ENCODE measurements at places on chromosomes 16 and 17. TPM values are rescaled to one million over a fixed set of nuclear protein-coding genes. Genes with fewer than 3 reads are reported as not detected.
A peak's percentile ranks its signal among the peaks of the same experiment; 100 is the strongest.

GRCh38 chr16:54817432-54817831, 113.2 kb upstream of the IRX5 start:
- no peak for DNase-seq

DNA sequence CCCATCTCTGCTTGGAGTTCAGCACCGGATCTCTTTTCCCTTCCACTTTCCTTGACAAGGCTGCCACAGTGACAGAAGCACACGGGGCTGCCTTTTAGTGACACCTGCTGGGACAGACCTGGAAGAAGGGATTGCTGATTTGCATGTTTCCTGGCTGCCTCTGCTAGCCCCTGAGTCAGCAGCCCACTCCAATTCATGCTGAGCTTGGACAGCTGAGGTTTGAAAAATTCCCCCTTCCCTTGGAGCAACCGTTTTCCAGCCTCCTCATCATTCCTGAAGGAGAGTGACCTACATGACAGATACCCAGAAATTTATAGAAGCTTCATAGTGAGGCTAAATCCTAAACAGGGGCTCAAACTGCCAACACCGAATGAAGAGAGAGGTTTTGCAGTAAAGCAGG, 18.8 kb upstream of the RBL2 start:
- no peak for DNase-seq

GRCh38 chr17:81314398-81315081, 19.4 kb upstream of the SLC38A10 start:
- DNase-seq, result no peak

DNA sequence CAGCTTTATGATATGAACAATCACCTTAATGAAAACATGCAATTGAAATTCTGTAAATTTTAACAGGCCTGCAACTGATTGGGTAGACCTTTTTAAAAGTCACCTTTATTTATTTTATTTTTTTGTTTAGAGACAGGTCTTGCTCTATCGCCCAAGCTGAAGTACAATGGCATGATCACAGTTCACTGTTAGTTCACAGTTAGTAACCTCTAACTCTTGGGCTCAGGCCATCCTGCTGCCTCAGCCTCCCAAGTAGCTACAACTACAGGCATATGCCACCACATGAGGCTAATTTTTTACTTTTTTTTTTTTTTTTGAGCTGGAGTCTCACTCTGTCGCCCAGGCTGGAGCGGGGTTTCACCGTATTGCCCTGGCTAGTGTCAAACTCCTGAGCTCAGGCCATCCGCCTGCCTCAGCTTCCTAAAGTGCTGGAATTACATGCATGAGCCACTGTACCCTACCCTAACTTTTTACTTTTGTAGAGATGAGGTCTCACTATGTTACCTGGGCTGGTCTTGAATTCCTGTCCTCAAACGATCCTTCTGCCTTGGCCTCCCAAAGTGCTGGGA, 28.0 kb downstream of the AP1G1 start:
- no peak for DNase-seq

- DNase-seq, result no peak
Measured at GRCh38 chr16:90019543-90020259, 445 bp upstream of the DBNDD1 start.

- DNase-seq, result no peak
Measured at GRCh38 chr17:17325816-17326215, 22.6 kb downstream of the NT5M start.

DNA sequence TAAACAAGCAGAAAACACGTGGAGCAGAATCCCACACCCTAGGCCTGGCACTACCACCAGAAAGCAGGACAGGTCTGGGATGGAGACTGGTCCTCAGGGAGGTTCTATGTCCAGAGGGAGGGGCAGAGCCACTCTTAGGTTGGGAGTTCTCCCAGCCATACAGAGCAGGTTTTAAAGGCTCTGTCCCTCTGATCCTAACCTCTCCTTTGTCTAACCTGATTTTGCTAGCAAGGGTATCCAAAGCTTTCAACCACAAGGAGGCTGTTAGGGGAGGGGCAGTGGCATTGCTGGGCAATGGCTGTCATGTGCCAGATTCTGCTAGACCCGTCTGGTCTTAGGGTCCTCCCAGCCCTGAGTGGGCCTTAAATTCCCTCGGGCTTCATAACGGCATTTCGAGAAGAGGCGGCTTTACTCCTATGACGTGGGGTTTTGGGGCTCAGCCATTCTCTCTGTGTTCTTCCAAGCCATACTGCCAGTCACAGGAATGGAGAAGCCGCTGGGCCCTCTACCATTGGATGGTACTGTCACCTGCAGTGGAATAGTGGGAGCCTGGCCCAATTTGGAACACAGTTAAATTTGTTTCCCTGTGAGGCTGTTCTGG, 5.7 kb downstream of the TPPP3 start:
- DNase-seq, result no peak

DNA sequence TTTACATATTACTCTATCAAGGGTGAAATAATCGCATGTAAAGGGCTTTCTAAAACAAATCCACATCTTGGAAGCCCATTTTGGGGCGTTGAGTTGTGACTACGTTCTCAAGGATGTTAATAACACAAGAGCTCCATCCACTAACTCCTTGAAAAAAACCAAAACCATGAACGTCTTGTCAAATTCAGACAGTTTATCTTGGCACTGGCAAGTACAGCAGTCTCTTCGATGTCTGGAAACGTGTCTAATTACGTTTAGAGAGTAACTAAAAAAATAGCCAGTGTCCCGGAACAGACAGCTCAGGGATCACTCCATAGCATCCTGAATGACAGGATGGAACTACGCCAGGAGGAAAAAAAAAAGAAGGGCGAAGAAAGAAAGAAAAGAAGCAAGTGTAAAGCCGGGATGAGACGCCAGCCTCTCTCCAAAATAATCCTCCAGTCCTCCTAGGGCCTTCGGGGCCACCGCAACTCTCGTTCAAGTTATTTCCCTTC, 954 bp downstream of the MYO1D start:
- DNase-seq, result peak; percentile 43

DNA sequence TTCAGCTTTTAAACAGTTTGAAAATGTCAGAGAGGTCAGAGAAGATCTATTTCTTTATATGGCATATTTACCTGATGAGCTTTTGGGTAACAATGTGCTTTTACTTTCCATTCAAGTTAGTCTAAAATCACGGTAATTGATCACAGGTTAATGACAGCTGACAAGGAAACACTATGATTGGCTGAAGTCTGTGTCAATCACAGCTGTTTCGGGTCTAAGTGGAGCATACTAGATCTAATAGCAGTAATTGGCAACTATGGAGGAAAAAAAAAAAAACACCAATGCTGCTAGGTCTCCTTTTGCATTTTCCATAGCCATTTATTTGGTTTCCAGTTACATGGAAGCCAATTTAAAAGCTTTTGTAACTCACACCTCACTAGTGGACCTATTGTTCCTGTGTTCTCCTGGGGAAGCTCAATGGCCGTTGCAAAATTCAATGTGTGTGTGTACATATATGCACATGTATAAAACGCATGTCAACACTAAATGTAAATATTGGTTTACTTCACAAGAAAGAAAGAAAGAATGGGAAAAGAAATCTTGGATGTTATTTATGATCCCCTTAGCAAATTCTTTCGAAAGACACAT, 568.3 kb upstream of the ZFHX3 start:
- peak; percentile 11 for DNase-seq

DNA sequence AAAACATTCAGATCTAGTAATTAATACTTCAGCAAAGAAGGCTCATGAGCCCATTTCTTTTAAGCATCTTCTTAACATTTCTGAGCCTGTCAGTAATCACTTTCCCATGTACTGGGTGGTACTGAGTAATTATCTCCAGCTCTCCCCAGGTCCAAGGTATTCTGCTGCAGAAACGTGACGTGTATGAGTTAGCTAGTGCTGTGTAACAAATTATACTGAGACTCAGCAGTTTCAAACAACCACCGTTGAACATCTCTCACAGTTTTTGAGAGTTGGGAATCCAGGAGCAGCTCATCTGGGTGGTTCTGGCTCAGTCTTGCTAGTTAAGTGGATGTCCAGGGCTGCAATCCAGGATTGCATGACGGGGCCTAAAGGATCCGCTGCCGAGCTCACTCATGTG, 25.2 kb downstream of the C16orf95 start:
- no peak for DNase-seq

- no peak for DNase-seq
Measured at GRCh38 chr17:55451203-55451641, 29.6 kb upstream of the MMD start.

GRCh38 chr16:9372934-9373890, 281.8 kb downstream of the HAPSTR1 start:
- no peak for DNase-seq

DNA sequence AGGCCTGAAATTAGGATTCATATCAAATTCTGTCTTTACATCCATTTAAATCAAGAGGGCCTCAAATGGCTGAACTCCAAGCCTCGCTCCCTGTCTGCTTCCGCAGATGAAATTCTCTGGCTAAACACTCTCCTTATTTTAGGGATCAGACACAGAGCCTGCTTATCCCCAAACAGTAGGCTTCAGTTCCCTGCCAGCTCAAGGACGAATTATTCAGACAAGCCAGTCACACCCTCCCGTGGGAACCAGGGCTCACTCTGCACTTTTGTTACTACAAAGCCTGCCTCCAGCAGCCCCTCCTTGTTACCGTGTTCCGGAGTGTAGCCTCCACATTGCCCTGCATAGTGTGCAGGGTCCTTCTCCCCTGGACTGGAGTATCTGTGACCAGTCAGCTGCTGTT, 46.6 kb upstream of the LCMT1 start:
- no peak for DNase-seq

DNA sequence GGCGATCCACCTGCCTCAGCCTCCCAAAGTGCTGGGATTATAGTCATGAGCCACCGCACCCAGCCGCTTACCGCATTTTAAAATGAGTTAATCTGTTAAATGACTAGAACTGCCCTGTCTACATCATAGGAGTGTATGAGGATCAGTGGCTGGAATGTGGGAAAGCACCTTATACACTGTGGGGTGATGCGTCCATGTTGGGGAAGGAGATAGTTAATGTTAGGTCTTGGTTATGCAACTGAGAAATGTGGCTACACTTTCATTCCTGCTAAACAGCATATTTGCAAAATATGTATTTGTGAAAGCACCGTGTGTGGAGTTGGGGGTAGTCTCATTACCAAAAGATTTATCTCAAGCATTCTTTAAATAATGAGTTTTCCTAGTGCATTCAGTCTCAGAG, 107.6 kb downstream of the SPACA3 start:
- no peak for DNase-seq

- DNase-seq, result no peak
Measured at GRCh38 chr16:1612320-1613111, at the start of gene CRAMP1. Gene CRAMP1 (plus strand): TSS chr16:1612360. CDS start chr16:1614640, 2,280 bp downstream.

GRCh38 chr16:27318392-27319256, 4.8 kb downstream of the IL4R start:
- DNase-seq, result peak; percentile 45

DNA sequence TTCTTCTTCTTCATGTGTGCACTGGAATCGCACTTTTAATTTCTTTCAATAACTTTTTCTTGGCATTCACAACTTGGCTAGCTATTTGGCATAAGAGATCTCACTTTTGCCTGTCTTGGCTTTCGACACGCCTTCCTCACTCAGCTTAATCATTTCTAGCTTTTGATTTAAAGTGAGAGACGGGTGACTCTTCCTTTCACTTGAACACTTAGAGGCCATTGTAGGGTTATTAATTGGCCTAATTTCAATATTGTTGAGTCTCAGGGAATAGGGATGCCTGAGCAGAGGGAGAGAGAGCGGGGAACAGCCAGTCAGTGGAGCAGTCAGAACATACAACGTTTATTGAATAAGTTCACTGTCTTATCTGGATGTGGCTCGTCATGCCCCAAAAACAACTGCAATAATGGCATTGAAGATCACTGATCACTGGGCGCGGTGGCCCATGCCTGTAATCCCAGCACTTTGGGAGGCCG, 200.3 kb downstream of the SEC14L1 start:
- no peak for DNase-seq

DNA sequence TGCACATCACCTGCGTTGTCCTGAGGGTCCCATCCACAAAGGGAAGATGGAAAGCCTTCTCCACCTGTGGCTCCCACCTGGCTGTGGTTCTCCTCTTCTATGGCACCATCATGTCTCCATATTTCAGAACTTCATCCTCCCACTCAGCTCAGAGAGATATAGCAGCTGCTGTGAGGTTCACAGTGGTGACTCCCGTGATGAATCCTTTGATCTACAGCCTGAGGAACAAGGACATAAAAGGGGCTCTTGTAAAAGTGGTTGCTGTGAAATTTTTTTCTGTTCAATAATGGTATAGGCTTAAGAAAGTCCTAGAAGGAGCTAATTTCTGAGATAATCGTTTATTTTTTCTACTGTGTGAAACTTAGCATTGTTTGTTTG, 18.7 kb downstream of the ZNF200 start:
- no peak for DNase-seq

DNA sequence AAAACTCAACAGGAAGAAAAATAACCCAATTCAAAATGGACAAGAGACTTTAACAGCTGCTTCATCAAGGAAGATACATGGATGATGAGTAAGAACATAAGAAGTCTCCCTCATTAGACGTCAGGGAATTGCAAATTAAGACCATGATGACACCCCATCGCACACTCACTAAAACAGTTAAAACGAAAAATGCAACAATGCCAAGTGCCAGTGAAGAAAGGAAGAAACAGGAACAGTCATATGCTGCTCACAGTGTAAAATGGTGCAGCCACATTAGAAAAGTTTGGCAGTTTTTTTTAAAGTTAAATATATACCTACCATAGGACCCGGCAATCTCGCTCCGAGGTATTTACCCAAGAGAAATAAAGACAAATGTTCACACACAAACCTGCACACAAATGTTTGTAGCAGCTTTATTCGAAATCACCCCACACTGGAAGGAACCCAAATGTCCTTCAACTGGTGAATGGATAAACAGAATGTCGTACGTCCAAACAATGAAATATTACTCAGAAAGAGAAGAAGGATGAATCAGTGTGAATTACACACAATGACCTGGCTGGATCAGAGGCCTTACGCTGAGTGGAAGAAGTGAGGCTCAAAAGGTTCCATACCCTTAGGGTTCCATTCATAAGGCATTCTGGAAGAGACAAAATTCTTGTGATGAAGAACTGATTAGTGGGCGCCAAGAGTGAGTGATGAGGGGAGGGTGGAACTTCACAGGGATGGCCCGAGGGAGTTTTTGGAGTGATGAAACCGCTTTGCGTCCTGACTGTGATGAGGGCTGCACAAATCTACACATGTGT, 110.3 kb downstream of the C16orf95 start:
- DNase-seq, result peak; percentile 48

- DNase-seq, result no peak
Measured at GRCh38 chr16:89895482-89896250, 22.3 kb downstream of the TCF25 start.

Gene C16orf74
- 1.8 TPM for polyA plus RNA-seq

Gene RUSF1
- polyA plus RNA-seq, result 48.4 TPM

Gene SERPINF2
- 1.7 TPM for polyA plus RNA-seq

Gene SEZ6L2
- 3.3 TPM for polyA plus RNA-seq

Gene KRTAP2-2
- polyA plus RNA-seq, result not detected

Gene CACNG1
- 340 TPM for polyA plus RNA-seq

Gene ZNF469
- polyA plus RNA-seq, result 5.9 TPM

Gene TBC1D3
- 0.34 TPM for polyA plus RNA-seq

Gene LRRC75A
- 5.8 TPM for polyA plus RNA-seq
